ENCODE measurements at places on chromosomes 6 and 20.

GRCh38 chr6:46370622-46371021 is 120.6 kb downstream of the RCAN2 start:
- DNase-seq = no peak

DNA sequence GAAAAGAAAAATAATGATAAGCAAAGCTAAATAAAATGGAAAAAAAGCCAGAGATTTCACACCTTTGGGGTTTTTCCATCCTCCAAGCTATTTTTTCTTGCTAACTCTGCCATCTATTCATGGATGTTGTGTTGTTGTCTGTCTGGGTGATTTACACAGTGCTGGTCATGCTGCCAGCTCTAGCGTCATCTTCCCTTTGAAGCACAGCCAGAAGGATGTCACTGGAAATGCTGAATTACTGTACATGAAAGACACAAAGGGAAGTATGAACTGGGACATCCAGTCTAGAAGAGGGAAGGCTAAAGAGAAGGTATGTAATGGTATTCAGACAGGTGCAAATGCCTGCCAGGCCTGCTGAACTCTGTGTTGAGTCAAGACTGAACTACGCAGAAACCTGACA is 241.9 kb upstream of the STXBP5 start:
- DNase-seq = no peak

- DNase-seq = no peak
Measured at GRCh38 chr20:2578475-2579192, 42.3 kb downstream of the TMC2 start.

- DNase-seq = no peak
Measured at GRCh38 chr6:11043378-11043960, 636 bp downstream of the ELOVL2 start.

DNA sequence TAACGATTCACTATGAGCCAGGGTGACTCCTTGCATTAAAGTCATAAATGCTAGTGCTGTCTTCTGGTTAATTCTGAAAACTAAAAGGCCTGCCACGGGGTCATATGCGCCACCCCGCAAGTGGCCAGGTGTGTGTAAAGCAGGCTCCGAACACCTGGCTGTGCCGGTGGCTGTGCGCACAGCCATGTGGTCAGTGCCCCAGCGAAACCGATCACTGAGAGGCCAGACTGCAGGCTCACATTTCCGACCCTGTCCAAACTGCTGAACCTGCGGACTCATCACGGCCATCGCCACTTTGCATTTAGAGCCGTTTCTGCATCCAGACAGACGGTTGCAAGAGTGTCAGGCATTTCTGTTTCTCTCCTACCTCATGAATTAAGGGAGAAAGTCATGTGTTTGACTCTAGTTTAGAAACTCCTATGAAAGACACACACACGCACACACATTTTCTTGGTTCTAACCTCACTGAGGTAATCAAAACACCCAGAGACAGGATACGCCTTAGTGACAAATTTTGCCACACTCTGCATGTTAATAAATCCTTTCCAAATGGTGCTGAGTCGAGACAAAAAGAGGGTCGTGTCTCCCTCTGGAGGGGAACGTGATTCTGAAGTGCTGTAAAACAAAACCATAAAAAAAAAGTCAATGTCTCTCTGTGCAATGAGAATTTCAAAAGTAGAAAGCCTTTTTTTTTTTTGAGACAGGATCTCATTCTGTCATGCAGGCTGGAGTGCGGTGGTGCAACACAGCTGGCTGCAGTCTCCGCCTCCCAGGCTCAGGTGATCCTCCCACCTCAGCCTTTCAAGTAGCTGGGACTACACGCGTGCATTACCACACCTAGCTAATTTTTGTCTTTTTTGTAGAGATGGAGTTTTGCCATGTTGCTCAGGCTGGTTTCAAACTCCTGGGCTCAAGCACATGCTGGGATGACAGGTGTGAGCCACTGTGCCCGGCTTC is 31.0 kb upstream of the TCFL5 start:
- DNase-seq = no peak

DNA sequence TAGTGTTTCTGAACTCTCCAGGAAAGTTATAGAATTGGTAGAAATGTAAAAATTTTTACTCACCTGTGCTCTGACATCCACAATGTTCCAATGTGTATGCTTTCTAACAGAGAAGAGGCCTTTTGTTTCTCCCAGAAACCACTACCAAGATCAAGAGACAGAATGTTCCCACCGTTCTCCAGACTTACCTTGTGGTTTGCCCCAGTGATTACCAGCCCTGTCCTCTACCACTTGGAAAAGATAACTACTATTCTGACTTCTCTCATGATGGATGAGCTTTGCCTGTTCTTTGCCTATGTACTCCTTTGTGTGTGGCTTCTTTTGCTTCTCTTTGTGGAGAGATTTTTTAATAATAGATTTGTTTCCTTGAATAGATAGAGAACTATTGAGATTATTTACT is 173.0 kb upstream of the SCGN start:
- no peak for DNase-seq

- no peak for DNase-seq
Measured at GRCh38 chr20:45104786-45105185, 3.9 kb upstream of the KCNS1 start.

DNA sequence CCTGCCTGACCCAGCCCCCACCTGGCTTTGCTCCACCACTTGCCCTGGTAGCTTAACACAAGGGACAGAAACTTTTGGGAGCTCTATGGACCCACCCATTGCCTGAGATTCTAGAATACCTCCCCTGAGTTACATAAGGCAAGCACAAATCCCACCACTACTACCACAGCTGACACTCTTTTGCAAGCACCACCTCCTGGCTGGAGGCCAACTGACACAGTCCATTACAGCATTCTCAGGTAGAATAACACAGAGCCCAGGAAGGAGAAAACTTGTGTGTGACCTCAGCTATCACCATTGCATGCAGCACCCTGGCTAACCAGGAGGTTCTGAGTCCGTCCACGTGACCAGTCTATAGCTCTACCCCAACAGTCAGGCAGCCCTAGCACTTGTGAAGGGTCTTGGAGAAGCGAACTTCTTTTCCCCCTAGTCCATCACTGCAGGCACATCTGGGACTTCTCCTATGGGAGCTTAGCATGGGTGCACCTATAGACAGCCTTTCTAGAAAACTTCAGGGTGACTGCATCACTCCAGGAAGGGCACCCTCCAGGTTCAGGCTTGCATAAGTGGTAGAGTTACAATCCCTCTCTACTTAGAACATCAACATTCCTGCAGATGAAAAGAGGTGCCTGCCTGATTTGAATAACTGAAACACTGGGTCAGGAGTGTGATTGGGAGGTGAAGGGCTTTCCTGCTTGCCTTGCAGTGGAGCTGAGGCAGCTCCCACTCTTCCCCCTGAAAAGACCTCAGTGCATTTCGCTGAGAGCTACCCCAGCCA is 30.1 kb downstream of the CITED2 start:
- no peak for DNase-seq

DNA sequence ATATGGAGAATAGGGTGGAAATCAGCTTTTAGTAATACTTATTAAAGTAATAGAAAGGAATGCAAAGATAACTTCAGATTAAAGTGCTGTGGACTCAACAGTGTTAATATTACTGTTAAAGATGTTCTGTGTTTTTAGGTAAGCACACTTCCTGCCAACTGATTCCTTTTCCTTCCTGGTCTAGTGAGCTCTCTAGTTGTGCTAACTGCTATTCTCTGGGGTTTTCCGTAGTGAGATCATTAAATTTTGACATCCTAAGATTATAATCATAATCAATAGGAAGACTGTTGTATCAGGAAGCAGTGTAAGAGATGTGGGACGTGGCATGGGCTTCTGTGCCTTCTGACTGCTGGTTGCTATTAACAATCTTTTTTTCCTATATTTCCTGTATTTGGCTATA is 1.2 kb upstream of the TMEM217 start:
- no peak for DNase-seq

- no peak for DNase-seq
Measured at GRCh38 chr20:43459022-43459942, 1.6 kb downstream of the SRSF6 start.

- no peak for DNase-seq
Measured at GRCh38 chr6:156269751-156270369, 507.3 kb upstream of the ARID1B start.

DNA sequence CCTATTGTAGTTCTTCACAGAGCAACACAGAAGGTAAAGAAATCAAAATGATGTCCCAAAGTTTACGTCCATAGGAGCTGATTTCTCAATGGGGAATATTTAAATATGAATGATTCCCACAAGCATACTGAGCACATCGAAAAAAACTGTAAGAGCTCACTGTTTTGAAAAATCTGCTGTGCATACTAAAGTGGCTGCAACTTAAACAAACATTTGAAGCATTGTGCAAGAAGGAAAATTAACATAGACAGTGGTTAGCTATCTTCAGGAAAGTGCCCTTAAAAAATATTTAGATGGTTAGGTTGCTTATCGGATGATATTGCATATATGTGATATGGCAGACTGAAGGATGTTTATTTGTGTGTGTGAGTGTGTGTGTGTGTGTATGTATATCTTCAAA is 747.6 kb downstream of the RFPL4B start:
- no peak for DNase-seq

GRCh38 chr6:1619098-1619672 is 9.5 kb downstream of the FOXC1 start:
- no peak for DNase-seq

All from NCI-H2081 (cell line).